Cardiac fibroblast (primary cell): ENCODE measurements at places on chromosomes 2 and 18.

DNA sequence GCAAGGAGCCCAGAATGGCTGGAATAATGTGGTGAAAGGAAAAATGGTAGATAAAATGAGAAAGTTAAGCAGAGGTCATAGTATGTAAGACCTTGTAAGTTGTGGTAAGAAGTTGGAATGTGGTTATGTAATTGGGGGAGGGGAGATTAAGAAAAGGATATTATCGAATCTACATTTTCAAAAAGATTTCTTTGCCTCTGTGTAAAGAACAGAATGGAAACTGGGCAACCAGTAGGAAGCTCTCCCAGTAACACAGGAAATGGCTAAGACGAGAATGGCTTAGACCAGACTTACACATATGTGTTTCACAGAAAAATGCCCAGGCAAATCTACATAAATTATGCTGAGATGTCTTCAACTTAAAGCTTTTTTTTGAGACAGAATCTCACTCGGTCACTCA is 13.2 kb downstream of the MEMO1 start:
- peak; percentile 45 for DNase-seq

- DNase-seq = no peak
Observed at GRCh38 chr18:78826631-78827030, 153.0 kb upstream of the SALL3 start.

DNA sequence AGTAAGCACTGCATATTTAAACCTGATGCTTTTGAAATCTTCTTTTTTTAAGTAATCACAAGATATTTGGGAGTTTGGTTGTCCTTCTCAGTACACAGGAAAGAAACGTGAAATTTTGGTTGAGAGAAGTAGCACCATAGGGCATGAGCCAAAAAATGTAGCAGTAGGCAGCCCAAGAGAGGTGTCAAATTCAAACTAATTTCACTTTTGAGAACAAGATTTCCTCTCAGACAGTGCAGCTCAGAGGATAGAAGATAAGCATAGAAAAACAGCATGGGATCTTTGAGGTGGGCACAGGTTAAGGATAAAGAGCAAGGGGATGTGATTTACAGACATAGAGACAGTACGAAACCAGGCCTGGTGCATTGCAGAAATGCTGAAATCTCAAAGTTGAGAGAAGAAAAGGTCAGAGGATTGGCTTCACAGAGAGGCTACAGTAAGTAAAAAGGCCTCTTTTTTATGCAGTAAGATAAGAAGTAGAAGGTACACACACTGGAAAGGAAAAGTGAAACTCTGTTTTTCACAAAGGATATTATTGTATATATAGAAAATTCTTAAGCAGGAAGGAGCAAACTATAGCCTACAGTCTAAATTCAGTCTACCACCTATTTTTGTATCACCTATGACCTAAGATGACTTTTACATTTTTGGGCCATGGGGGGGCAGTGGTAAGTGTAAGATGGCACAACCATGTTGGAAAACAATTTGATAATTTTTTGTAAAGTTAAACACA is 89.8 kb downstream of the PKP4 start:
- no peak for DNase-seq

GRCh38 chr2:207467716-207468347 is 61.9 kb upstream of the CREB1 start:
- peak; percentile 88 for DNase-seq

GRCh38 chr2:5720426-5720825 is 28.2 kb downstream of the SOX11 start:
- DNase-seq = no peak

DNA sequence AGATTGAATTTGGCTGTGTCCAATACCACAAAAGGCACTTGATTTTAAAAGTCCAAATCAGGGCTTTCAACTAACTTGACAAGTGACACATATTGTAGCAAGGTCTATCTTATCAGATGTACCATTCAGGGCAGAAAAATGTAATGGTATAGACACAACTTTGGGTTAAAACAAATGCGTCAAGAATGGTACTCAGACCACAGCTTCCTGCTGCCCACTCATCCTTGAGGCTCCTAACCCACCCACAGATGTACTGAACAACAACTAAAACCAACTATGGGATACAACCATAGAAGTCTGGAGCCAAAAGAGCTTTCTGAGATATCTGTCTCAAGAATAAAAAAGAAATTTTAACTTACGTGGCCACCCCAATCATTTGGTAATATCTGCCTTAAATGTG is 105.2 kb downstream of the RBM43 start:
- DNase-seq = peak; percentile 7

DNA sequence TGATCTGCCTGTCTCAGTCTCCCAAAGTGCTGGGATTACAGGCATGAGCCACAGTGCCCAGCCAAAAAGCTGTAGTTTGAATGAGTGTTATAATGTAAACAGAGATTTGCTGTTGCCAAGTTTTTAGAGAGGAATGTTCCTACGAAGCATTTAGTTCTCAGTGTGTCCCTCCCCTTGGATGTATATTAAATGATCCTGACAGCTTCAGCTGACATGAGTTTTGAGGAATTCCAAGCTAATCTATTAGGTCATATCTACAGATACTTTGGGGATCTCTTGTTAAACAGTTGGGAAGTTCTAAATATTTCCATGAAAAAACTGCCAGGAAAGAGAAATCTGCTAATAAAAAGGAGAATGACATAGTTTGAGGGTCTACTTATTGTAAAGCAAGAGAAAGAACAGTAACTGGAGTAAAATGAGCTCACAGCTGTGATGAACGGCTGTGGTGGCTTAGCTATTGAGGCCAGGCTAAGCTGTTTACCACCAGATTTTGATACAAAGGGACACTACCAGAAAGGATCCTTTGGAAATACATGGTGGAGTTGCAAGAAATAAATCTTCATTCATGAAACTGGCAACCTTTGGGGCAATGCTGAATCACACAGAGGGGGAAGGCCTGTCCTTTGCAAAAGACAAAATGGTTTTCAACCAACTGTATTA is 2.6 kb upstream of the STON1 start:
- DNase-seq = no peak

GRCh38 chr2:159091381-159091780 is 122.9 kb downstream of the TANC1 start:
- peak; percentile 89 for DNase-seq

DNA sequence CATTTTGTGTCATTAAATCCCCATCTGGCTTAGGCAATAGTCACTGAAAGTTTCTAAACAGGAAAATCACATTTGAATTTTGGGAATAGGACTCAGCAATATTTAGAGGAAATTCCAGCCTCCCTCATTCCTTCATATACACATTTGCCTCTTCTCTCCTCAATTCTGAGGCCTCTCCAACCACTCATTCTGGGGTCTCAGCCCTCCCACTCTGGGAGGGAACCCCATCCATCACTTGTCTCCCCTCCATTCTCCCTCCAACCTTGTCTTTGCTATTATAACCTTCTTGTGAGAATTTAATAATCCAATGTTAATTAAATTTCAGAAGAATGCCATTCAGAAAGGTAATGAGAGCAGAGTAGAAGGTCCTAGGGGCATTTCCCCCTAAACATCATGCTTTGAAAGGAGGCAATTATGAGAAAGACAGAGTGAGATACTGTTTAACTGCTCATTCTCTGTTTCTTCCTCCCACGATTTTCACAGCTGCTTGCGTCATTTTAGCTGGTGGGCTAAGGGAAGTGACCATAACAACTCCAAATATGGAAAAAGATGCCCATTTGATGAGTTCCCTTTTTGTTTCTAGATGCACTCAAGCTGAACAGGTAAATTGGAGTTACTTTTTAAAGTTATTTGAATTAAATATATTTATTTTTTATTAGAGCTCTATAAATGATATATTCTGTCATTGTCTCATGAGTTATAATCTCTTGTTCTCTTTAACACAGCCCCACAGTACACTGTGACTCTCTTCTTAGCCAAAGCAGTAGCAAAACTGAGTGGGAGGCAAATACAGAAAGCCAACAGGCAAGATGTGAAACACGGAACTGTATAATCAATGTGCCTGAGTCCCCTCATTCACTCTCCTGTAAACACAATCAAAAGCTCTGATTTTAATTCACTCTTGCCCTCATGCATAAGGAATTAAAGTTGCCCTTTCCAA is 135.1 kb downstream of the DLGAP1 start:
- no peak for DNase-seq

- DNase-seq = no peak
Observed at GRCh38 chr2:111138839-111139238, 18.1 kb downstream of the BCL2L11 start.

DNA sequence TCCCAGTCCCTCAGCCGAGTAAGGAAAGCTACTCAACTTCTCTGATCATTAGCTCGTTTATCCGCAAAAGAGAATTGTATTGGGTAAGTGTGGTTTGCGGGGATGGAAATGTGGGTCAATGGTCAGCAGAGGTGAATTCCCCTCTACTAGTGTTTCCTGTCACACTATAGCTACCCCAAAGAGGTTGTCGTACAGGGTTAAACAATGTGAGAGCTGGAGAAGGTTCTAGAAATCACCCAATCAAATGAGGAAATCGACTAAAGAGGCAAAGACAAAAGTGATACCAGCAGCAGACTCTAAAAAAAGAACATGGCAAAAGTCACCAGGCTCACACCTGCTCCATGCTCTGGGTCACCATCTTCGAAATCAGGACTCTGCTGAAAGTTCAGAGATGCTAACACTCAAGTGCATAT is 144.7 kb upstream of the ITGA4 start:
- DNase-seq = no peak

DNA sequence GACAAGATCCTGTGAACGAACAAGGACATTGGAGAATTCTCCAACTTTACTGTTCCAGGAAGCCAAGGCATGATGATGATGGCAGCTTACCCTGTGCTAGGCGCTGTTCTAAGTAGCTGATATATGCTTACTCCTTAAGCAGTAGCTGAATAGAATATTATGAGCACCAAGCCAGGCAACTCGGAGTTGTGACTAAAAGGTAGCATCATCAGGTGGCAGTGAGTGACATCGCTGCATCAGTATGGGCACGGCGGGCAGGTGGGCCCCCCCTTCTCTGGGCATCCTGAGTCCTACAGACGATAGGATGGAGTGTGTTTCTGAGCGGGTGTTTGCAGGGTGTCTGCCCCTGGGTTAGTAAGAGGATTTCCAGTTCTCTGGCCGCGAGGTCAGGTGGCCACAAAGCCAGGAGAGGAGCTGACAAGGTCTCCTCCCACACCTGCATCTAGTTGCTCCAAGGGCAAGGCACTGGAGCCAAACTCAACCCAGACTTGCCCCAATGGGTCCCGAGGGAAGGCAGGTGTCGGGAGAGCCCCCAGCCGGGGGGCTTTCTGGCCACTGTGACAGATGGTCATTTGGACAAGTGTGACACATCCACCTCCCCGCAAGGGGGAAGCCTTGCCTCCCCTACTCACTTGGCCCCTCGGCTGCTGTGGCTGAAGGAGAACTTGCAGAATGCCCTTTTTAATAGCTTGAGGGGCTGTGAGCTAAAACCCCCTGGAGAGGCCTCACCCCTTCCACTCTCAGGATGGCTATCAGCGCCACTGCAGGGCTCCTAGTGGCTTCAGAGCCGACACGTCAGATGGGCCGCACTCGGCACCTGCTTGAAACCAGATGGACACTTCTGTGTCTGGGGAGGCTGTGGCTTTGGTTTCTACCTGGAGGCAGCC is 55.5 kb downstream of the CRACDL start:
- DNase-seq = no peak

DNA sequence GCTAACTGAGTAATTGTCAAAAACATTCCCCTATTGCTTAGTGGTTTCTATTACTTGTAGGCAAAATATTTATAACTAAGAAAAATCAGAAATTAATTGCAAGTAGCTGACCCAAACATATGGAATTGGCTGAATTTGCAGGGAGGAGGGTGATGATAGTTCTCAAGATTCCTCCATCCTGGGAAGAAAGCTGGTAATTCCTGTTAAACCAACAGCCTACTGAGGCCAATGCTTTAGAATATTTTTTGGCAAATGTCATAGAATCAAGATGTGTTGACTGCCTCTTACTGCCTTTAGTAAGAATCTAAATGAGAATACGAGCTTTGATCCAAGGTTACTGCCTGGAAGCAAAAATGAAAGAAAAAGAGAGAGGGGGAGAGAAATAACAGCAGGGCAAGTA is 120.0 kb downstream of the COL6A3 start:
- no peak for DNase-seq

DNA sequence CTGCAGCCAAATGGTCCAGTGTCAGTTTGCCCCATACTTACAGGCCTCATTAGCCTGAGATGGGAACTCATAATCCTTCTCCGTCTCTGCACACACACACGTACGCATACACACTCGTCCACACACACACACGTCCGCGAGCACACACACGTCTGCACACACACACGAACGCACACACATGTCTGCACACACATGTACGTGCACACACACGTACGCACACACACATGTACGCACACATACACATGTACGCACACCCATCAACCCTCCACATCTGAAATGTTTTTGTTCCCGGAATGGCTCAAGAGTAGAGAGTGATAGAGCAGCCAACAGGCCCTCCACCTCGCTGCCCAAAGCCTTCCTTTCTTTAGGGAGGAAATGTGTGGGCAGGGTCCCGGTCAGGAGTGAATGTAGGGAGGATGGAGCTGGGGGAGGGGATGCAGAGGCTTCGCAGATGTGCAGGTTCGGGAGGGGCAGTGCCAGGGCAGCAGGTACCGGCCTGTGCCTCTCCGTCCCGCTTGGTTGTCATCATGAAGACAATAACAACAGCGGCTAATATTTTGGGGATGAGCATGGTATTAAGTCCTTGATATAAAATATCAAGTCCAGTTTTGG is 52.7 kb downstream of the PTGR3 start:
- no peak for DNase-seq

DNA sequence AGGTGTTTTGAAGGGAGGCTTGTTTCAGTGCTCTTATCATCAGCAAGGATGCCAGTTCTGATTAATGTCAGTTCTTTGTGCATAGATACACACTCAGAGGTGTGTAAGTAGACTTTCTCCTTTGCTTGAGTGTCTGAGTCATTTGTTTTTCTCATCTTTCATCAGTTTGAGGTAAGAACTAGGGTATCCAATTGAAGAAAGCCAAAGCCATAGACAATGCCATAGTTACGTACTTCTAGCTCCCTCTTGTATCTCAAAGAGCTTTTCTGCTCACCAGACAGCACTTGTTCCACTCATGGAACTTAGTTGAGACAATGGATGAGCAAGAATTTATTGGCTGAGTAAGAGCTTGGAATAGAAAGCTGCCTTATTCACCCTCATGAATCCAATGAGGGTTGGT is 520.1 kb downstream of the PIK3C3 start:
- DNase-seq = peak; percentile 49
